ENCODE measurements at places on chromosomes 1 and 21.

GRCh38 chr1:32273391-32274208 is 18.3 kb upstream of the HDAC1 start:
- DNase-seq = no peak

DNA sequence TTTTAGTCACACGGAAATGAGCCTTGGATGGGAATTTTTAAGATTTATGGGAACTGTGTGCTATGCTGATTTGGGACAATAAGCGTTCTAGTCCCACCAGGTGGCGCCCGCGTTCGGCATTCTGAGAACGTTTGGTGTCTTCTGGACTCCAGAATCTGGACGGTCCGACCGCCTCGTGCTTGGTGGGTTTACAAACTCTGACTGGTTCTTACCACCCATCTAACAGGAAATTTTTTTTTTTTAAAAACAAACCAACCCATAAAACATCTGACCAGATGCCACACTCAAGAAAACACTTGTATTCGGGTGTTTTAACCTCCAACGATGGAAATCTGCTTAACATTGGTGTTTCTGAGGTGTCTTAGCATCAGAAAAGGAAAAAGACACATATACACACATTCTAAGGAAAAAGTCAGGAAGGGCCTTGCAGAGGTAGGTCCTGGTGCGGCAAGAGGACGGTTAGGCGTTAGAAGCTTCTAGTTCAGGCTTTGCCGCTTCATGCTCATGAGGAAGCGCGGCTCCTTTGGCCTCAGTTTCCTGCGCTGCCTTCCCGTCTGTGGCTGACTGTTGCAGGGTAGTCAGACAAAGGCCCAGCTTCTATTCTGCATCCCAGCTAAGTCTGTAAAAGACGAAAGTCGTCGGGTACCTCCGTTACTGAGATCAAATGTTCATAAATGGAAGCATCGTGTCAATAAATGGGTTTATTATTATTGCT is 814 bp upstream of the DYRK3 start:
- DNase-seq = peak; percentile 66

GRCh38 chr21:45522986-45523385 is 19.3 kb downstream of the SLC19A1 start:
- no peak for DNase-seq

DNA sequence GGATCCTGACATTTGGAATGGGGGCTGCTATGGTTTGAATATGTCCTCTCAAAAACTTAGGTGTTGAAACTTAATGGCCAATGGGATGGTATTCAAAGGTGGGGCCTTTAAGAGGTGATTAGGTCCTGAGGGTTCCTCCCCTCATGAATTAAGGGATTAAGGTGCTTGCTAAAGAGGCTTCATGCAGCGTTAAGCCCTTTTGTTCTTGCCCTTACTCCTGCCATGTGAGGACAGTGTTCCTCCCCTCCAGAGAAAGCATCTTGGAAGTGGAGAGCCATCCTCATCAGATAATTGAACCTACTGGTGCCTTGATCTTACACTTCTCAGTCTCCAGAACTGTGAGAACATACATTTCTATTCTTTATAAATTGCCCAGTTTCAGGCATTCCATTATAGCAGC is 146.6 kb downstream of the KCNJ6 start:
- no peak for DNase-seq

- DNase-seq = no peak
These were observed 3.7 kb downstream of the ST3GAL3 start for GRCh38 chr1:43711049-43711448.

DNA sequence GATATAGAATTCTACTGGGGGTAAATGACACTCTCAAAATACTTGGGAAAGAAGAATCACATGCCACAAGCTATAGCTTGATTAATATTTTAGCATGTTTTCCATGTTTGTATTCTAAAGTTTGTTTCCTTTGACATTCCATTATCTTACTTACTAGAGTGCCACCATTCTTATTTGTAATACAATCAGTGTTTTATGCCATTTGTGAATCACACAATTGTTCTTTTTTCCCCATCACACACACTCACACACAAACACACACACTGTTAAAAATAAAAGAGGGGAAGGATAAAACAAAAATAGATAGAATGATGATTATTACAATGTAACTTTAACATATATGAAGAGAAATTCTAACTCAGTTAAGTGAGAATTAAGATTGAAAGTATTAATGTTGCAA is 16.0 kb upstream of the TEKT2 start:
- DNase-seq = no peak

GRCh38 chr1:36542024-36542961 is 59.6 kb upstream of the CSF3R start:
- DNase-seq = no peak

DNA sequence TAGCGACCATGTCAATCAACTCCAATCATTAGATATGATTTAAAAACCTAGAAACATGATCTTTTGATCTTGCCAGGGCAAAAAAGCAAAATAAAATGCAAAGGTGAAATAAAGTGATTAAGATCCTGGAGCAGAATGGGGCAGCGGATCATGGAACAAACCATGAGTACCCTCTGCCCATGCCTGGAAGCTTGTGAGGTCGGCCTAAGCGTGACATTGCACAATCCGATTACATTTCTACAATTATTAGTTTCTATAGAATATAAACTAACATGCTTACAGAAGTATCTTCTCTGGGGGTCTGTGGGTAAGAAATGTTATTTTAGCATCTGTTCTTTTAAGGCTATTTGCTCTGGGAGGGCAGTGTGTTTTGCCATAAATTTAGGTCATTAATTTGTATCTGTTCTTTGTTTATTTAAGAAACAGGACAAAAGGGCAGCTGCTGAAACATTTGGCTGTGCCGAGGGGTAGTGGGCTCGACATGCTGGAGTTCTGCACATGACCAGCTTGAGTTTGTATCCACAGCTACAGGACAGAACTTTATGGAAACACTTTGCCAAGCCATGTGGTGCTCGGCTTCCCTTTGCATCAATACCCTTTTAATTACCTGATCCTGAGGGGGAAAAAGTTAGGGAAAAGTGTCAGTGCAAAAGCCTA is 55.9 kb downstream of the ZBTB18 start:
- DNase-seq = no peak

- no peak for DNase-seq
These were observed 32.0 kb downstream of the S100A6 start for GRCh38 chr1:153503766-153504165.

GRCh38 chr1:244276646-244277045 is 175.1 kb downstream of the ADSS2 start:
- DNase-seq = no peak

GRCh38 chr1:58724483-58724882 is 24.6 kb upstream of the MYSM1 start:
- DNase-seq = no peak

- peak; percentile 19 for DNase-seq
These were observed 216.4 kb downstream of the VAV3 start for GRCh38 chr1:107748531-107748930.

- no peak for DNase-seq
These were observed 74.2 kb downstream of the KIRREL1 start for GRCh38 chr1:158067662-158068061.

GRCh38 chr1:53324728-53325297 is 3.1 kb downstream of the LRP8 start:
- no peak for DNase-seq

- DNase-seq = peak; percentile 17
These were observed 59.6 kb downstream of the USP24 start for GRCh38 chr1:55155522-55155921.

- no peak for DNase-seq
These were observed 3.1 kb downstream of the ADAMTSL4 start for GRCh38 chr1:150552128-150552910.

GRCh38 chr21:45258466-45258865 is 29.2 kb downstream of the POFUT2 start:
- peak; percentile 20 for DNase-seq

GRCh38 chr1:232227306-232227705 is 402.6 kb downstream of the SIPA1L2 start:
- DNase-seq = no peak

DNA sequence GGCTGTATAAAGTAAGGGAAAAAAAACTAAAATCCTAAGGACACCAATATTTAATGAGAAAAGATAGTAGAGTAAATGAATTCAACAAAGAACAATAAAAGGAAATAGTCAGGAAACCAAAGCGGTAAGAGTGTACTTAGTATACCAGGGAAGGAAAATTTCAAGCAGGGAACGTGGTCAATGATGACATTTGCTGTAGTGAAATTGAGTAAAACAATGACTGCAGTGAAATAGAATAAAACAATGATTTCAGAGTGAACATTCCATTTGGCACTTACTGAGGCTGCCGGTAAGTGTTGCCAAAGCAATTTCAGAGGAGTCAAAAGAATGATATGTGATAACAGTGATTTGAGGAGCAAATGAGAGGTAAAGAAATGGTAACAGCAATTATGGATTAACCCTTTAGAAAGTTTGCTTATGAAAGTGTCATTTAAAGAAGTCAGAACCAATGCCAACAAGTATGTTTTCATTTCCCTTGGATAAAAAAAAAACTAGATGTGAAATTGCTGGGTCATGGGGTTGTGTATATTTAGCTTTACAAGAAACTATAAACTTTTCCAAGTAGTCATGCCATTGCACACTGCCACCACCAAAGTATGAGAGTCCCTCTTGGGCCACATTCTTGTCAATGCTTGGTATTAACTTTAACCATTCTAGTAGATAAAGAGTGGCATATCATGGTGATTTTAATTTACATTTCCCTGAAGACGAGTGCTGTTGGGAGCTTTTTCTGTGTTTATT is 50.5 kb downstream of the VCAM1 start:
- no peak for DNase-seq

- DNase-seq = no peak
These were observed 92.8 kb downstream of the ZFYVE9 start for GRCh38 chr1:52234708-52235107.

GRCh38 chr1:181637998-181638397 is 154.7 kb downstream of the CACNA1E start:
- DNase-seq = no peak

DNA sequence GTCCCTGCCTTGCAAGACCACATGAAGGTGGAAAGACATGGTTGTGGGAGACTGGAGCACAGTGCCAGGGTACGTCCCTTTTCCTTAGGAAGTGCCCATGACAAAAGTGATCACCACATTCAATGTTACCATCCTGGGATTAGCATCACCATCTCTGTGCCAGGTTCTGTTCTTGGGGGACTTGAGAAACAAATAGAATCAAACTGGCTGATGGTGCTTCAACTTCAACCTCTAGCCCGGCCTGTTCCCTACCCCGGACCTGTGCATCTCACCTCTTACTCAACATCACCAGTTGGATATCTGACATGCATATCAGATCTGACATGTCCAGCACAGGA is 153.3 kb downstream of the GRIK3 start:
- peak; percentile 1 for DNase-seq

DNA sequence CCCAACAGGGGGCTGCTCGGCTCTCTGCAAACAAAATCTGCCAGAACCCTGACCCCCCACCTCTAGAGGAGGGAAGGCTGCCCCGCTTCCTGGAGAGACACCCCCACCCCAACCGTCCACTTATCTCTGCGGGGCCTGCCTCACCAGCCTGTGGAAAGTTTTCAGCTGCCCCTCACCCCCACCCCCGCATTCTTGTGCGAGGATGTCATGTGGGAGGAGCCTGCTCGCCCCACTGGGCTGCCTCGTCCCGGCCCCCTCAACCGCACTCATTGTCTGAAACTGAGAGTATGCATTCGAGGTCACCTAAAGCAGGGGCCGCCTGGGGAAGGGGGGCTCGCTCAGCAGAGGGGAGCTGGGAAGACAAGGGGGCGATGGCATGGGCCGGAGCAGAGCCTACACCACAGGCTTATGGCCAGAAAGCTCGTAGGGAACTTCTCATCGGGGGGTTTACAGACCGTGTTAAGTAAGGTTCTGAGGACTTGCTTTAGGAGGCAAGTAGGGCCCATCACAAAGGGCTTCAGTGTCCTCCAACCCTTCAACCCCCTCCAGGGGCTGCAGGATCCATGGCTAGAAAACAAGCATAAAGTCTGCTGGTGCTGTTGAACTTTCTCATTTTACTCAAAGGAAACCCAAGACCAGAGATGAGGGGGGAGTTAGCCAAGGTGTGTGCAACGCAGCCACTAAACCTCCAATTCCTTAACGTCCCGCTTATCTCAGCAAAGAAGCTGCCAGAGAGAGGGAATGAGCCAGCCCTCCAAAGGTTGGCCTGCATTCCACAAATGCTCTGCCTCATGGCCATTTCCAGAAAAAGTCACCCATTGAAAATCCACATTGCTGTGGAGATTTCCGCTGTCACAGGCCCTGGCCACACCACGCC is 9.4 kb downstream of the EPHA2 start:
- DNase-seq = peak; percentile 59

DNA sequence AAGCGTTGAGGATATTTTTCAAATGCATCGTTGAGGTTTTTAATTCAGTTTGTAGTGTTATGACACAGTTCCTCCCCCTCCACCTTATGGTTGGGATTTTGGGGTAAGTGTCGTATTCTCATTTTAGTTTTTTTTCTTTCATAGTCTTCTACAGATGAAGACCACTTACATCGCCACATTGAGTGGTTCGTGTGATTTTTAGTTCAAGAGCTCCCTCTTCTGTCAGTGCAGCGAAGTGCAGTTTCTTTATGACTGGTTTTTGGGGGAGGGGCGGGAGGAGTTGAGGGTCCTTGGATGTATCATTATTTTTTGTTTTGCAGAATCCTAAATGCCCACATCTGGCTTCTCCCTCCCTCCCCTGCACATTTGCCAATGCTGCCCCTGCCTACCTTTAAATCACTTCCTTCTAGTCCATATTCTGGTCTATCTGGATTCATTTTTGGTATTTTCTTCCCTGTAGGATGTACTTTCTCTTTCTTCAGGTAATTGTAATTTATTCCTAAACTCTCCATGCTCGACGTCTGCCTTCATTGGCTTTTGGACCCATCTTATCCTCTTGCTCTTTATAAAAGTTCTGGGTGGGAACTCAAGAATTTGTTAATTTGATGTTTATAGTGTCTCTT is 433.1 kb downstream of the CAMTA1 start:
- peak; percentile 67 for DNase-seq

DNA sequence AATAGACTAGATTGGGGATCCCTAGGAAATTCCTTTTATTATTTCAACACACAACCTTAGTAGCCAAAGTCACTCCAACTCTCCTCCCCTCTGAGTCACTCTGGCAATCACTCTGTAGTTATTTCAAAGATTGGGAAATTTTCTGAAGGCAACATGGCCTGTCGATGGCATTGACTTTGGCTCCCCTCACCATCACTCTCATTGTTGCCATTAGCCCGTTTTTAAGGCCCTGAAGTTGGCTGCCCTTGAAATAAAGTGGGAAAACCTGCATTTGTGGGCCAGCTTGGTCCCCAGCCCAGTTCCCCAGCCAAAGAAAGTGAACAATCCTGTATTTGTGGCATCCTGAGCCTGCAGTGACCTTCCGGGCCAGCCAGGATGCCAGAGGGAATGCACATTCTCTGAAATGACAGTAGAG is 52.5 kb downstream of the CDC7 start:
- no peak for DNase-seq

DNA sequence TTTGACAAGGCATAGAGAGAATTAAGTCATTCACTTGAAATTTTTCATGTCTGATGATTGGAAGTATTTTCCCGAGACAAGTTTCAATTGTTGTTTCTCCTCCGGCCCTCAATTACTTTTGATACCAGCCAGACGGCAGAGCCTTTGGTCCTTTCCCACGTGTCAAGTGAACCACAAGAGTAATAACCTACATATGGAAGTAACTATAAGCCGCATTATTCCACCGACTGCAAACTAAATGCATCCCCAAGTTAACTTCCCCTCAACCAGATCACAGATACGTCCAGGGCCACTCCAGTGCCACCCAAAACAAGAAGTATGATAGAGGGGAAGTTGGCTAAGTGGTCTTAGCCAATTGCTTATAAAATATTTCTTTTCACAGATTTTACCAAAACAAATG is 20.2 kb downstream of the COLGALT2 start:
- no peak for DNase-seq

GRCh38 chr1:40951943-40952743 is 27.4 kb upstream of the CTPS1 start:
- DNase-seq = peak; percentile 85

GRCh38 chr21:18369115-18369514 is 34.5 kb downstream of the TMPRSS15 start:
- peak; percentile 15 for DNase-seq
